Activated CD8-positive, alpha-beta memory T cell treated with anti-CD3 and anti-CD28 coated beads for 1 hour (primary cell): ENCODE measurements at places on chromosomes 2 and 18.

- DNase-seq = no peak
These were observed 767.7 kb upstream of the GCFC2 start for GRCh38 chr2:76478266-76479035.

DNA sequence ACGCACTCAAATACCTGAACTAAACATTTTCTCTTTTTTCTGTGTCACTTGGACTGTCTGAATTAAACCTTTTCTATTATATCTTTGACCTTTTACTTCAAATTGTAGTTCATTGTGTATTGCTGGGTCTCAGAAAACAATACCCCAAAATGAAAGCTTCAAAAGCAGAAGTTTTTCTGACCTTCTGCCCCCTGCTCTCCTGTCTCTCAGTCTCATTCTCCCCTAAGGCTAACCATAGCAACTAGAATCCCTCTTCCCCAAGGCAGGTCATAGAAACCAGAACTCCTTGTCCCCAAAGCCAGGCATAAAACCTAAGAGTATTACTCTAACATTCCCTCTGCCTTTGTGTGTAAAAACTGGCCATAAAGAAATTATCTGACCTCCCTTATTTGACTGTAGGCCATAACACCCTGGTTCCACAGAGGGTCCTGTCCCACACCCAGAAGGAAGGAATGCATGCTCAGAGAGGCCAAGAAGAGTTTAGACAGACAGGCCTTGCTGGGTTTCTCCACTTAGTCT, 93.5 kb upstream of the B3GNT2 start:
- DNase-seq = no peak

GRCh38 chr2:223099561-223099960, 47.6 kb downstream of the KCNE4 start:
- no peak for DNase-seq

GRCh38 chr2:95372845-95373244, 29.7 kb upstream of the FAHD2A start:
- no peak for DNase-seq

DNA sequence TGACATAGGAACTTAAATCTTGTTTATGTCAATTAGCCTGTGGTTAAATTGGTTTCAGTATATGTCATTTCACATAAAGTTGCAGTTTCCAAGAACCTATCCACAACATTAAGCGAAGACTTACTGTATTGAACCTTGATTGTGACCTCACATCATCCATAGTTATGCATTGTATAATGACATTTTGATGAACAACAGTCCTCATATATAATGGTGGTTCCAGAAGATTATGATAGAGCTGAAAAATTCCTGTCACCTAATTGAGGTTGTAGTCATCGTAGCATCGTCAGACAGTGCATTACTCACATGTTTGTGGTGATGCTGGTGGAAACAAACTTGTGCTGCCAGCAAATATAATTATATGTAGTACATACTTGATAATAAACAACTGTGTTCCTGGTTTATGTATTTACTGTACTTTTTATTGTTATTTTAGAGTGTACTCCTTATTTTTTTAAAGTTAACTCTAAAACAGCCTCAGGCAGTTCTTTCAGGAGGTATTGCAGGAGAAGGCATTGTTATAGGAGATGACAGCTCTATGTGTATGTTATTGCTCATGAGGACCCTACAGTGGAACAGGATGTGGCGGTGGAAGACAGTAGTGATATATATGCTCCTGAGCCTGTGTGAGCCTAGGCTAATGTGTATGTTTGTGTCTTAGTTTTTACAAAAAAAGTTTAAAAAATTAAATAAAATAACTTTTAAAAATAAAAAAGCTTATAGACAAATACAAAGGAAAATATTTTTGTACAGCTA, 56.6 kb downstream of the UBE2E3 start:
- DNase-seq = no peak

- DNase-seq = no peak
These were observed 7.5 kb upstream of the BCL11A start for GRCh38 chr2:60560734-60561644.

- DNase-seq = no peak
These were observed 10.5 kb downstream of the C1QL2 start for GRCh38 chr2:119147776-119148715.
